Tibial nerve (tissue), 4 donors: ENCODE measurements at places on chromosomes 5 and 9.

DNA sequence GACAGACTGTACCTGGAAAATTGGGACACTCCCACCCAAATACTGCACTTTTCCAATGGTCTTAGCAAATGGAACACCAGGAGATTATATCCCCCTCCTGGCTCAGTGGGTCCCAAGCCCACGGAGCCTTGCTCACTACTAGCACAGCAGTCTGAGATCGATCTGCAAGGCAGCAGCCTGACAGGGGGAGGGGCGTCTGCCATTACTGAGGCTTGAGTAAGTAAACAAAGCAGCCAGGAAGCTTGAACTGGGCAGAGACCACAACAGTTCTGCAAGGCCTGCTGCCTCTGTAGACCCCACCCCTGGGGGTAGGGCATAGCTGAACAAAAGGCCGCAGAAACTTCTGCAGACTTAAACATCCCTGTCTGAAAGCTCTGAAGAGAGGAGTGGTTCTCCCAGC is 260.0 kb upstream of the ST8SIA4 start:
- DNase-seq = no peak

- DNase-seq = no peak
Measured at GRCh38 chr5:107129051-107129450, 541.7 kb downstream of the EFNA5 start.

GRCh38 chr5:132714456-132715307 is 22.7 kb downstream of the KIF3A start:
- no peak for DNase-seq

GRCh38 chr9:68780720-68781119 is 75.7 kb downstream of the PIP5K1B start:
- DNase-seq = no peak

GRCh38 chr5:17217493-17218352 is at the start of gene BASP1:
BASP1 (plus strand) TSS chr5:17217631; CDS start chr5:17275217, 57,586 bp downstream.
- peak; percentile 41 for DNase-seq

- DNase-seq = no peak
Measured at GRCh38 chr5:140220698-140221064, 45.7 kb downstream of the CYSTM1 start.

- no peak for DNase-seq
Measured at GRCh38 chr9:109852556-109852955, 72.6 kb downstream of the PALM2AKAP2 start.

DNA sequence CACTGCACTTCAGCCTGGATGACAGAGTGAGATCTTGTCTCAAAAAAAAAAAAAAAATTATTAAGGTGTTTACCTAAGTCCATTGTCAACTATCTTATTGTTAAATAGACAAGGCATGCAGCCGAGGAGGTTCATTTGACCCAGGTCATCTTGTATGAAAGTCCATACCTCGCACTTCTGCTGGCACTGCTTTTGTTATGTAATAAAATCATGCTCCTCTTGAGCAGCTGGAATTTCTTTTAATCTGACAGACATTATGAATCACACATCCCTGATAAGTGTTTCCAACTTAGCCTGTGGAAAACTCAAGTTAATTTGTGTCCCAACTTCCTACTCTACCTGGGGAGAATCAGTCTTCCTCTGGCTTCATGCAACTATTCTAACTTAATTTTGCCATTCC is 315.6 kb upstream of the KLF4 start:
- no peak for DNase-seq

GRCh38 chr5:133472829-133473228 is 139.5 kb downstream of the FSTL4 start:
- no peak for DNase-seq

DNA sequence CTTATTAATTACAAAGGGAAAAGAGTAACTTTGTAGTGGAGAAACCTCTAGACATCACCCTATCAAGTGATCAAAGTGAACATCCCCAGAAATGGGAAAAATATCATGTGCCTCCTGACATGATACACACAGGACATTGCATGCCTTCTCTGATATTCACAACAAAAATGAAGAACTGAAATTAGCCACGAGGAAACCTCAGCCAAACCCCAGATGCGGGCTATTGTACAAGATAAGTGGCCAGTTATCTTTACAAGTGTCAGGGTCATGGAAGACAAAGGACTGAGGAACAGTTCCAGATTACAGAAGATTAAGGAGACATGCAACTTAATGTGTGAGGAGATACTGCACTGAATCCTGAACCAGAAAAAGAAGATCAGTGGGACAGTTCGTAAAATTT is 23.8 kb upstream of the NPM1 start:
- DNase-seq = no peak

DNA sequence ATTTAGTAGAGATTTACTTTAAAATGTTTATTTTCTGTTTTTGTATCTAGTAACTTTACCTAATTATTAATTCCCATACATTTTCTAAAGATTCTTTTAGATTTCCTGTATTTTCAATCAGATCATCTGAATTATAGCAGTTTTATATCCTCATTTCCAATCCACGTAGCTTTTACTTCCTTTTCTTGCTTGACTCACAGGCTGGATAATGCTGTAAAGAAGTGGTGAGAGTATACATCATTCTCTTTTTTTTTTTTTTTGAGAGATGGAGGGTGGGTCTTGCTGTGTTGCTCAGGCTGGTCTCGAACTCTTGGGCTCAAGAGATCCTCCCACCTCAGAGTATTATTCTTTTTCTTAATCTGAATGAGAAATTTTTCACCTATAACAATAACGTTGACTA is 11.2 kb upstream of the SETX start:
- no peak for DNase-seq

GRCh38 chr9:110980261-110980660 is 58.0 kb downstream of the LPAR1 start:
- DNase-seq = no peak

- DNase-seq = no peak
Measured at GRCh38 chr5:113682497-113683136, 169.1 kb downstream of the YTHDC2 start.

- DNase-seq = no peak
Measured at GRCh38 chr5:137286025-137286610, 213.0 kb downstream of the SPOCK1 start.

DNA sequence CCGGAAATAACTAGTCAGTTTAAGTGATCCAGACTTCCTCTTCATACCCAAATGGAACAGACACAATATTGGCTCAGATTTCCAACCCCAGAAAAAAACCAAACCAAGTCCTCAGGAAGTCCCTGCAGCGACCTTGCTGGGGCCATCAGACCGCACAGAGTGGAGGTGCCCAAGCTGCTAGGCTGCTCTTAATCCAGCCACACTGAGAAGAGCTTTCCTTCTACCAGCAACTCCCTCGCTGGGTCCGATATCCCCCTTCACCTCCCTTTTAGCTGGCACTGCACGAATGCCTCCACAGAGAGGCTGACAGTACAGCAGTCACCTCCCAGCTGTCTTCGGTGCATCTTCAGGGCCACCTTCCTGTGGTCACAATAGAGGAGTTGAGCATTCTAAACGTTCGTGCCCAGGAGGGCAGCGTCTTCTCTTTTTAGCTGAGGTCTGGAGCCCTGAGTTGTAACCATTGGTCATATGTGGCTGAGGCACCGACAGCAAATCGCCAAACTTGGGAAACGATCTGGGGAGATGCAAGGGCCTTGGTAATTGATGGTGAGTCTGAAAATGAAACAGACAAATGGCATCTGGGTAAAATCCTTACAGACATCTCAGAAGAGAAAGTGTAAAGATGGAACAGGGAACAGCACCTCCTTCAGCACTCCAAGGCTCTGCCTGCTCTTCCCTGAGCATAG is 5.7 kb downstream of the NAIF1 start:
- DNase-seq = no peak

GRCh38 chr5:113632996-113633395 is 119.5 kb downstream of the YTHDC2 start:
- no peak for DNase-seq

GRCh38 chr9:108609227-108609896 is 246.4 kb downstream of the ACTL7B start:
- DNase-seq = no peak

DNA sequence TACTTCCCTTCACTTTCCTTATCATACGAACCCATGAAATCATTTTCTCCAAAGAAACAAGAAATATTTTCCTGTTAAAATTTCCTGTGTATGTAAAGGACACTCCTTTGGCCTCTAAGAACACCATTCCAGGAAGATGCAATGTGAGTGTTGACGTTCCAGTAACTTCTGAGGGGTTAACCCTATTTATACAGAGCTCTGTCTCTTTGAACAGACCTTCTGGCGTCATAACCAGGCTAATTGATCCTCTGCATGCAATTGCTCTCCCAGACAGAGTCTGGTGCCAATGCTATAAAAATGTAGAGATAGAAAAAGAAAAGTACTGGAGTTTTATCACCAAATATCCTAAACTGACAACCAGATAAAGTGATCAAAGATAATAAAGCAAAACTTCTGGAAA is 218.5 kb downstream of the TLE1 start:
- DNase-seq = no peak

DNA sequence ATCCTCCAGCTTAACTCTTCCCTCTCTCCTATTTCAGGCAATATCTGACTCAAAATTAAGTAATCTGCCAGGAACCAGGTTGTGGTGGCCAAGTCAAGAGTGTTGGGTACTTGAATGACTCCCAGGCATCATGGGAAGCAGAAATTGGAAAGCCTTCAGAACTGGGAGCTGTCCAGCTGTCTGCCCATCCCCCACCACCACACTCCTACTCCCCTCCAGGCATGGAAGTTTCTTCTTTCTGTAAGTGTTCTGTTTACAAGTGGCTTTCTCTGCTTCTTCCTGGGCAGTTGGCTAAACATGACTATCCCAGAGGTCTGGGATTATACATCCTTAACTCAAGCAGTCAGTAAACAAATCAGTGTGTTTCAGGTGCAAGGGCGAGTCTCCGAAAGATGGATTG is 14.6 kb upstream of the PBX3 start:
- no peak for DNase-seq

DNA sequence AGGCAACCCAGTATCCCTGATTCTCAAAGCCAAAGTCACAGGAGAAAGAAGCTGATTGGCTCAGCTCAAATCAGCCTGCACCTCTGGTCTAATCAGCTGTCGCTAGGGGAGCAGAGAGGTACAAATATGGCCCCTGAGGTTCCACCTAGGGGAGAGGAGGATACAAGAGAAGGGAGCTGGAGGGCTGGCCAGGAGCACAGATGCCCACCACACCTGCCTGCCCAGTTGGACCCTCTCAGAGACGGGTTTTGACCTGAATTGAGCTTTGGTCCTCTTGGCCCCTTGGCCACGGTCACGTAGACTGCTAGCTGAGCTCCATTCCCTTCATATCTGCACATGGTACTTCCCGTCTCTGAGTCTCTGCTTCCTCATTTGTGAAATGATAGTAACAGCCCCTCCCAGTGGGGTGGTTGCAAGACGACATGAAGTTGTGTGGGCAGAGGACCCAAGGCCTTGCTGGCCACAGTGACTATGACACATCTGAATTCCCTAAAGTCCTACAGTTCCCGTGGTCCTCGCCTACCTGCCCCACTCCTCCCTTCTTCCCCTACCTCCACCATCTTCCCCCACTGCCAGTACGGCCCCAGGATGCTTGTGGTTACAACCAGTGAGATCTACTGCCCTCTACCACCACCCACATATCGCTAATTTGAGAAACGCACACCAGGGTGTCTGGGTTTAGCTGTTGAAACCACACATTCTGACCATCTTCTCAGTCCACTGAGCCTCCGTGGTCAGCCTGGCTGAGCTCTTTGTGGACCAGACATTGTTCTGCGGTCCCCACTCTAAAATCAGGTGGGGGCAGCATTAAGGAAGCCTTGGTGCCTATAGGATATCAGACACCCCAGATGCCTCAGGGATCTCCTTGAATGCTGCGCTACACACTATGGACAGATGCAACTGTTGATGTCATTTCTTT is 60.3 kb upstream of the NEK6 start:
- no peak for DNase-seq

DNA sequence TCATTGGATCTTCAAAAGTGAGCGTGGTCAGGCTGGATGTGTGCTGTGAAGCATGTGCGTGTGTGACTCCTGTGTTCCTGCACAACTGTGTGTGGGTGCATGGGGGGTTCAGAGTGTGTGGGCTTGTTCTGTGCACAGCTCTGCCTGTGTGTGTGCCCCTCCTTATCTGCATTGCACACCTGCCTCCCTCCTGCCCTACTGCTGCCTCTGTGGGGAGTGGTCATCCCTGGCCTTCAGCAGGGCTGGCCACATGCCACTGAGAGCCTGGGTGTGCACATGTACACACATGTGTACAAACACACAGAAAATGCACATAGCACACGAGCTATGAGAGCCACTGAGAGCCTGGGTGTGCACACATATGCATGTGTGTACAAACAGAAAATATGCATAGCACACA is 92.1 kb downstream of the CACNA1B start:
- no peak for DNase-seq
